Vagina (tissue), 2 donors: ENCODE measurements at places on chromosomes 4 and X. TPM values are rescaled to one million over a fixed set of nuclear protein-coding genes. Genes with fewer than 3 reads are reported as not detected.
A peak's percentile ranks its signal among the peaks of the same experiment; 100 is the strongest.

RHOXF2 gene
- not detected for total RNA-seq

FATE1 gene
- not detected for total RNA-seq

GAGE12G gene
- total RNA-seq: not detected

KLHL4 gene
- 0.25 TPM for total RNA-seq

MCF2 gene
- 0.25 TPM for total RNA-seq

VCX3B gene
- total RNA-seq: not detected

CACNA1F gene
- total RNA-seq: 0.25 TPM

RHOH gene
- 2.9 TPM for total RNA-seq

PPARGC1A gene
- total RNA-seq: 1.2 TPM

DNA sequence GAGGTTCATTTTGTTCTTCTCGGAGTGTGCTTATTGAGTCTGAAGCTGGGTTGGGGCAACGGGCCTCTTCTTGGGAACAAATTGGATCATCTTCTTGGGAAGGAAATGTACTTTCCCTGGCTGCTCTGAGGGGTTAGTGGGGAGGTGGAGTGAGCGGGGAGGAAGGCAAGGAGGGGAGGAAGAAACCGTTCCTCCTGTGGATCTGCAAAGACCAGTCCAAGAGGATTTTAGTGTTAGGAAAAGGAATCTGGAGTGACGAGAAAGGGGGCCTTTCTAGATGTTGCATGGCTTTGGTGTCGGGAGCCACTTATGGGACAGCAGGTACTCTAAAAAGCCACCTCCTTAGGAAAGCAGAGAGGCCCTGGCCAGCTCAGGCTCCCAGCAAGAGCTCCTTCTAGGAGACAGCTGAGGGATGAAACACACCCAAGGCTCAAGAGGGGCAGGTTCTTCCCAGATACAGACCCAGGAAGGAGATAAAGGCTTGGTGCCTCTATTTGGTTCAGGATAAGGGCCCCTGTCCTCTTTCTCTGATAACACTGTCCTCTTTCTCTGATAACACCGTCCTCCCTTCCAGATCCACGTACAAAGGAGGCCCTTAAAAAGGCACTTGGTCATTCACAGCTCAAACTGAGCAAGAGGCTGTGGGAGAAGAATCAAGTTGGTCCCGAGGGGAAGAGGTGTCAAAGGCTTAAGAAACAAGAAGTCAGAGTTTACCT lies 451 bp downstream of the SOD3 start:
- no peaks in the 10 kb centered on the region for H3K27me3 ChIP-seq
- DNase-seq: no peak
- H3K36me3 ChIP-seq: no peaks in the 10 kb centered on the region
- peak overlapping the region; percentile 39 for H3K4me3 ChIP-seq

GRCh38 chr4:162852642-162853041 lies 314.0 kb downstream of the NAF1 start:
- H3K36me3 ChIP-seq: no peaks in the 10 kb centered on the region
- no peak for DNase-seq
- H3K27me3 ChIP-seq: no peaks in the 10 kb centered on the region
- H3K4me3 ChIP-seq: no peak overlapping the region

- no peak overlapping the region for H3K4me3 ChIP-seq
- no peaks in the 10 kb centered on the region for H3K4me1 ChIP-seq
- no peak overlapping the region for H3K27ac ChIP-seq
- DNase-seq: no peak
- H3K36me3 ChIP-seq: no peaks in the 10 kb centered on the region
- H3K27me3 ChIP-seq: no peaks in the 10 kb centered on the region
These were observed 54.7 kb upstream of the NPNT start for GRCh38 chr4:105840426-105841174.

DNA sequence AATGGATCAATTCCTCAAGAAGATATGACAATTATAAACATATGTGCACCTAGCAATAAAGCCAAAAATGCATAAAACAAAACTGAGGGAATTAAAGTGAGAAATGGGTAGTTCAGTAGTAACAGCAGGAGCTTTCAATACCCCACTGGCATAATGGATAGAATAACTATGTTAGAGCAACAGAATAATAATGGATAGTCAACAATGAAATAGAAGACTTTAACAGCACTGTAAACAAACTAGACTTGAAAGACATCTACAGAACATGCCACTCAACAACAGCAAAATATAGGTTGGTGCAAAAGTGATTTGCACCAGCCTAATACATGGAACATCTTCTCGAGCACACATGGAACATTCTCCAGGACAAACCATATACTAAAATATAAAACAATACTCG lies 20.0 kb upstream of the MBNL3 start:
- no peaks in the 10 kb centered on the region for H3K36me3 ChIP-seq
- H3K4me3 ChIP-seq: no peak overlapping the region
- H3K27ac ChIP-seq: no peak overlapping the region
- no peaks in the 10 kb centered on the region for H3K27me3 ChIP-seq
- H3K4me1 ChIP-seq: no peaks in the 10 kb centered on the region

DNA sequence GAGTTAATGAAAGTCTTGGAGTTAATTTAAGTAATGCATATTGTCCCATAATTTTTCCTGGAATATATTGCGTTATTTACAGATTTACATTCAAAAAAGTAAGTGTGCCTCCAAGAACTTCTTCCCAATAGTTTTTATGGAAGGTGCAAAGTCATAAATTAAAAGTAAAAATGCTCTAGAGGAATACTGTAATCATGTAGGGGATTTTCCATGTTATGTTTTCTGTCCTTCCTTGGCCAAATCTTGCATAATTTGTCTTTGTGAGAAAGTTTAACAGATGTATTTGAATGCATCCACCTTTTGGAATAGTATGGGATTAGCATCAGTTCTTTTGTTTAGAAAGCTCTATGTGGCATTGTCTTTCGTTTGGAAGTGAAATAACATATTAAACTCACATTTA lies 144.1 kb upstream of the GIMD1 start:
- H3K36me3 ChIP-seq: no peaks in the 10 kb centered on the region
- H3K4me1 ChIP-seq: no peaks in the 10 kb centered on the region
- no peaks in the 10 kb centered on the region for H3K27me3 ChIP-seq
- no peak overlapping the region for H3K4me3 ChIP-seq

DNA sequence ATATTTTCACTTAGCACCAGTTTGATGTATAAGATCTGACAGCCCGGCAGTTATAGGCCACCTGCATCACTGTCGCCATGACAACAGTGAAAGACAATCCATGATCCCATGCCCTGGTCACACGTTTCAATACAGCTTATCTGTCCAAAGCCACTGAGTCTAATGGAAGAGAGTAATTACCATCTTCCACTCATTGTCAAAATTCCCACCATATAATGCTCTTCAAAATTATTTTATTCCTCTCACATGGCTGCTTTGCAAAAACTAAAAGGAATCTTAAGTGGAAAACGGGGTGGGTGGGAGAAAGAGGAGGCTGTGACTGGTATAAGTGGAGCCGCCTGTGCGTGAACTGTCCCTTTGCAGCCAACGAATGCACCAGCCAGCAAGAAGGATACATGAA lies 44.2 kb downstream of the MAML3 start:
- no peaks in the 10 kb centered on the region for H3K36me3 ChIP-seq
- H3K4me1 ChIP-seq: no peaks in the 10 kb centered on the region
- H3K4me3 ChIP-seq: no peak overlapping the region
- H3K27ac ChIP-seq: no peak overlapping the region

DNA sequence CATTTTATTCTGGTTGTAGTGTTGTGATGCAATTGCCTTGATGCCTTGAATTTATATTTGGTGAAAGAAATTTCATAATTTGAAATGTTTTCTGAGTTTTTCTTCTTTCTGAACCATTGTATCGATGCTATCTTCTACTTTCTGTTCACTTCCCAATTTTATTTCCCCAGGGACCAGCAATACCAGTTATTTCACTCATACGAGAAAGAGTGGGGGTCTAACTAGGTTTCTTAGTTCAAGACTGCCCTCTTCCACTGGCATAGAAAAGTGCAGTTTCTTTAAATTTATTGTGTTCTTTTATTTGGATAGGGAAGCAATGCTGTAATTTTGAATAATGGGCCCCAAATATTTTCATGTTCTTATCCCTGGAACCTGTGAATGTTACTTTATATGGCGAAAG lies 544.0 kb upstream of the ADGRL3 start:
- H3K27me3 ChIP-seq: no peaks in the 10 kb centered on the region
- H3K27ac ChIP-seq: no peak overlapping the region
- no peak for DNase-seq
- H3K4me1 ChIP-seq: no peaks in the 10 kb centered on the region
- H3K36me3 ChIP-seq: no peaks in the 10 kb centered on the region

GRCh38 chr4:168643111-168643795 lies 146.4 kb downstream of the PALLD start:
- no peak overlapping the region for H3K27ac ChIP-seq
- DNase-seq: no peak
- H3K27me3 ChIP-seq: no peaks in the 10 kb centered on the region
- H3K4me3 ChIP-seq: no peak overlapping the region

DNA sequence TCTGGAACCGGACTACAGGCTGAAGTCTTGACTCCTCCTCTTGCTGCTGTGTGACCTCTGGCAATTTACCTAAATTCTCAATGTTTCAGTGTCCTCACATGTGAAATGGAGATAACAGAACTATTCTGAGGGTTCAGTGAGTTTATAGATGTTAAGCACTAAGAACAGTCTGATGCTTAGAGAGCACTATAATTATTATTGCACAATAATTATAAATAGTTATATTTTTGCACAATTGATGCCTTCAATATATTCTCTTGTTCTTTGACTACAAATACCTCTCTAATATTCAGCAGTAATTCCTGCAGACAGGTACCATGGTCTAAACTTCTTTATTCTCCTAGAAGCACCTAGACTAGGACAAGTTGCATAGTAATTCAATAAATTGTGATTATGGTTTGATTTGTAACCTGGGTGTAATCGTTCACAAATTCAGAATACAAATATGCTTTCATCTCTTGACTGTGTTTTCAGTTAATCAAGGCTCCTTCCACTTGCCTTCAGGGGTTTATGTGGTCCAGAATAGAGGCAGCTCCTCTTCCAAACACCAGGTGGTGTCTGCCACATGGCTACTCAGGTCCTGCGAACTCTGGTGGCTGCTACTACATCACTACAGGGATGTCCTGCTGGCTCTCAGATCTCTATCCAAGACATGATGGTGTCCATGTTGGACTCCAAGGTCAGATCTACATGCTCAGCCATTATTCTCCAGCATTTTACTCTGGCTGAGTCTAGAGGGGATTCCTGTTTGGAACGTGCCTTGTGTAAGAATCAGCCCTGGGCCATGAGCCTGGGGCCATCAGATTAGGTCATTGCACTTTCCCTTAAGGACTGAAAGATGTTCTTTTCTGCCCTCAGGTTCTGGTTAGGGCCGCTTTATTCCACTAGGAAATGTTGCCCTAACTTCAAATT lies 103.4 kb downstream of the QRFPR start:
- H3K27me3 ChIP-seq: no peaks in the 10 kb centered on the region
- no peaks in the 10 kb centered on the region for H3K36me3 ChIP-seq
- H3K27ac ChIP-seq: no peak overlapping the region
- no peak for DNase-seq
- no peaks in the 10 kb centered on the region for H3K4me1 ChIP-seq

- DNase-seq: no peak
- peaks cover 5% of the 10 kb centered on the region for H3K4me1 ChIP-seq
- no peak overlapping the region for H3K27ac ChIP-seq
These were observed 175.3 kb upstream of the RAI2 start for GRCh38 chrX:18036394-18036793.

DNA sequence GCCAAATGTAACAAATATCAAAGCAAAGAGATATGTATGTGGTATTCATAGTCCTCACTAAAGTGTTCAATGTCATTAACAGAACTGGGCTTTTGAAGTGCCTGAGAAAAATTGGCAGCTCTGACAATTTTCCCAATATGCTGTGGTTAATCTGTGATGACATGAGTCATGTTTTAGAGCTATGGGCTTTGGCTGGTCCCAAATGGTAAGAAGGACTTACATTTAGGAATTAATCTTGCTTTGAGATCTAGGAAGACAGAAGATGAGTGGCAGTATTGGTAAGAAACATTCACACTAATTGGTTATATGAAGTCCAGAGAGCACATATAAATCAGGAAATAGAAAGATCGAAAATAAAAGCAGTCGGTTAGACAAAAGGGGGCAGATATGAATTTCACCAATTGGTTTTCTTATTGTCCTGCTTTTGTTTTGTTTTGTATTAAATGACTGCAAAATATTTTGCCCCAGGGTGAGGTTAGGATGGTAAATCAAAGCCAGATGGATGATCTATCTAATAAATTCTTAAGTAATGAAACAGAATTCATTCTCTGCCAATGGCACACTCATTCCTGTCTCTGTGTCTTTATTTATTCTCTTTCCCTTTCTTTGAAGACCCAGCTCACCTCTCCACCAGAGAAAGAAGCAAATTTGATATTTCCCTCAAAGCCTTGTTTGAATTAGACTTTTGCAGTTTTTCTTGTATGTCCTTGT lies 993.1 kb downstream of the RPA4 start:
- no peak for DNase-seq
- no peak overlapping the region for H3K27ac ChIP-seq
- H3K36me3 ChIP-seq: no peaks in the 10 kb centered on the region
- H3K27me3 ChIP-seq: no peaks in the 10 kb centered on the region
- H3K4me3 ChIP-seq: no peak overlapping the region

GRCh38 chrX:41889317-41890025 lies 33.9 kb downstream of the CASK start:
- H3K36me3 ChIP-seq: no peaks in the 10 kb centered on the region
- H3K27ac ChIP-seq: no peak overlapping the region
- no peak overlapping the region for H3K4me3 ChIP-seq
- no peaks in the 10 kb centered on the region for H3K27me3 ChIP-seq
- DNase-seq: no peak

DNA sequence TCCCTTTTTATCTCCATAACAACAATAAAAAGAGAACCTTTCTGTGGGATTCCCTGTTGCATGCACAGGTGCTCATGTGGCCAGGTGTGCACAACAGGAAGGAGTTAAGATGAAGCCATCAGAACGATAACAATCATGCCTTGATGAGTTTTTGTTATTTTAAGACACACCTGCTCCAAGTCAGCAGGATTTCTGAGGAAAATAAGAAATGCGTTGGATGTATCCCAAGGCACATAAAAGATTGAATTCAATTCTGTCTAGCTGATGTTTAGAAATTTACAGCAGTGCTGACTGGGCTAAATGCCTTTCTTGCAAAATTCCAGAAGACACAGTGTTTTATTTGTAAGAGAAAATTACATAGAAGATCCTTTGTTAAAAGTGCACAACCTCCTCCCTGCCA lies 1678.2 kb downstream of the ARAP2 start:
- no peak overlapping the region for H3K4me3 ChIP-seq
- no peaks in the 10 kb centered on the region for H3K36me3 ChIP-seq
- no peaks in the 10 kb centered on the region for H3K4me1 ChIP-seq

DNA sequence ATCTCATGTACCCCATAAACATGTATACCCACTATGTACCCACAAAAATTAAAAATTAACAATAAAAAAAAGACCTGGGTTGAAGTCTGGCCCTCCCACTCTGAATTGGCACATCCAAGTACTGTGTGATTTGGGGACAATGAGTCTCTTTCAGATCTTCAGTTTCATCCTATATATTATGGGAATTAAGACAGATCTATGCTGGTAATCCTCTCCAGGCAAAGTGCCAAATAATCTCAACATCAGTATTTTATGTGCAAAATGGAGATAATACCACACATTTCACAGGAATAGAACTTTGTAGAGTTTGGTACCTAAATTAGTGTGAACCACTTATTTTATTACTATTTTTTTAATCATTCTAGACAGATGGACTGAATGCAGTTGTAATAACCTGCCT lies 11.0 kb upstream of the SCD5 start:
- H3K27ac ChIP-seq: no peak overlapping the region
- H3K36me3 ChIP-seq: no peaks in the 10 kb centered on the region
- H3K27me3 ChIP-seq: no peaks in the 10 kb centered on the region
